ENCODE measurements at places on chromosomes 7 and 10.
A peak's percentile ranks its signal among the peaks of the same experiment; 100 is the strongest.

DNA sequence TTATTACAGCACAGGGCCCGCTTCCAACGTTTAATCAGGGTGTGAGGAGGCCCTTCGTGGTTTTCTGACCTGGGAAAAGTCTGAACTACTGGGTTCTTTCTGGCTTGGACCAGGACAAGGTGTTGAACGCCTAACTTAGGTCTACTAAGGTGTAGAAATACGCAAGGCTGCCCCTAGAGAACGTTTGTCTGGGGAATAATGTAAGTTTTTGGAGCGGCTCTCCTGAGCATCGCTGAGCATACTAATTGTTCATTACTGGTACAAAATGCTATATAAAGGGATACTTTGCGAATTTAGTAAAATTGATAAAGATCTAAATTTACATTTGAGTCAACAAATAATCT is 32.4 kb upstream of the TOMM7 start:
- no peak for DNase-seq

- DNase-seq = no peak
Observed at GRCh38 chr10:33355274-33355673, 20.8 kb upstream of the NRP1 start.

DNA sequence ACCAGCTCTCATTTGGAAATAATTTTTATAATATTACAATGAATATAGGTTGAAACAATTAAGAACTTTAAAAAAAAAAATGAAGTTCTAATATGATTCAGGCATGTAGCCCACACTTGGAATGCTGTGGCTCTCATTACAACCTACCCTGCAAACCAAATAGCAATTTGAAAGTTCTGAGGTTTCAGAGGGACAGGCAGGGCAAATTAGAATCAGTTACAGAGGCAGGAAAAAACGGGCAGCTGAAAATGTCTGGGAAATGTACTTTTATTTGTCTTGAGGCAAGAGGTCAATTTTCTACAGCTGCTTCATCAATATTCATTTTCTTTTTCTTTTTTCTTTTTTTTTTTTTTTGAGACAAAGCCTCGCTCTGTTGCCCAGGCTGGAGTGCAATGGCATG is 95.3 kb downstream of the PIP4K2A start:
- no peak for DNase-seq

- DNase-seq = no peak
Observed at GRCh38 chr7:159158125-159158887, 13.6 kb upstream of the VIPR2 start.

DNA sequence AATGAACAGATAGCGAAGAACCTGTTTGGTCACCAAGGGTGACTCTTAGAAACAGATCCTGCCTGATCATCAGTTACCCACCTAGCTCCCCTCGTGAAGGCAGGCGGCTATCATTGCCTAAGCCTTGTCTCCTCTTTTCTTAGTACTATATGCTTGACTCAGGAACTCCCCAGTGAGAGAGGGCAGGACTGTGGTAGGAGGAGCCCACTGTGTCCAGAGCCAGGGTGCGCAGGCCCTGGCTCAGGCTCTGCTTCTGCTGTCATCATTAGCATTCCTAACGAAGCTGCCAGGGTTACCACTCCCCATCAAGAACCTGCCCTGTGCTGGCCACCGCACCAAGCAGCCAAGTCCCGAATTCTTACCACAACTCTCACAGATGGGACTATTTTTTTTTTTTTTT is 160.8 kb downstream of the CHN2 start:
- no peak for DNase-seq

- no peak for DNase-seq
Observed at GRCh38 chr10:115328331-115328730, 235.2 kb downstream of the ATRNL1 start.

GRCh38 chr7:38704041-38704547 is 72.9 kb upstream of the AMPH start:
- DNase-seq = no peak

- no peak for DNase-seq
Observed at GRCh38 chr10:88833723-88834122, 17.9 kb downstream of the ANKRD22 start.

DNA sequence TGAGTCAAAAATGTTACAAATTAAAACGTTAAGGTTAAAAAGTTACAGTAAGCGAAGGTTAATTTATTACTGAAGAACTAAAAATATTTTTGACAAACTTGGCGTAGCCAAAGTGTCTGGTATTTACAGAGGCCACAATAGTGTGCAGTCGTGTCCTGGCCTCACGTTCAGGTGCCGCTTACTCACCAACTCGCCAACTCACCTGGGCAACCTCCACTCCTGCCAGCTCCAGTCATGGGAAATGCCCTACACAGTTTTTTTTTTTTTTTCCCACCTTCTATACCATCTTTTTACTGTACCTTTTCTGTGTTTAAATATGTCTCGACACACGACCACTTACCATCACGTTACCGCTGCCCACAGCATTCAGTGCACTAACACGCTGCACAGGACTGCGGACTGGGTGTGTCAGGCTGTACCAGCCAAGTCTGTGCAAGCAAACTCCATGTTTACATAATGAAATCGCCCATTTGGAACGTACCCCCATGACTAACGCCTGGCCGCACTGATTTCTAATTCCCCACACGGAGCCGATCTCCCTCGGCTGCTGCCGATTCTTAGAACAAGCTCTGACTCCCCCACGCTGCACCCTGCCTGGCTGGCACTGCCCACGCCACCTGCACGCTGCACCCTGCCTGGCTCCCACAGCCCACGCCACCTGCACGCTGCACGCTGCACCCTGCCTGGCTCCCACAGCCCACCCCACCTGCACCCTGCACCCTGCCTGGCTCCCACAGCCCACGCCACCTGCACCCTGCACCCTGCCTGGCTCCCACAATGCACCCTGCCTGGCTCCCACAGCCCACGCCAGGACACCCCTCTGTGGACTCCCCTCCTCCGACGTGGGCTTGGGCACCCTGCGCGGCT is 203.1 kb downstream of the ZMYND11 start:
- DNase-seq = no peak

- DNase-seq = peak; percentile 75
Observed at GRCh38 chr7:131107337-131108211, 220.1 kb upstream of the MKLN1 start.

- DNase-seq = no peak
Observed at GRCh38 chr7:55083206-55083605, 64.4 kb downstream of the EGFR start.

DNA sequence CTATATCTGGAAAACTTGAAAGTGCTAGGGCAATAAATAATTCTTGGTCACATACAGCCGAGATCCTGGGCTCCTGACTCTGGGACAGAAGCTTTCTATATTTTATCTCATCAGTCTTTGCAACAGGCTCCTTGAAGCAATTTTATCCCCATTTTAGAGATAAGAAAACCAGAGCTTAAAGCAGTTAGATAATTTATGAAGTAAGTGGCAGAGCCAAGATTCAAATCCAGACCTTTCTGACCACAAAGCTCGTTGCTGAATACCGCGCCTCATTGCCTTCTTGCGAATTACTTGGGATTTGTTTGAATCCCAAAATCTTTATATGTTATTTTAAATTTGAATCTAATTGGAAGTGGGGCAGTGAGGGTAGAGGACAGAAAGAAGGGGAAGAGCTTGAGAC is 106.0 kb downstream of the TCF7L2 start:
- no peak for DNase-seq

GRCh38 chr7:134485203-134485602 is 26.3 kb upstream of the AKR1B1 start:
- no peak for DNase-seq

GRCh38 chr7:99767662-99768061 is 16.3 kb downstream of the CYP3A4 start:
- DNase-seq = no peak

GRCh38 chr7:40760987-40761386 is 626.2 kb downstream of the SUGCT start:
- DNase-seq = no peak

GRCh38 chr7:130095812-130096211 is 25.5 kb downstream of the KLHDC10 start:
- DNase-seq = no peak

DNA sequence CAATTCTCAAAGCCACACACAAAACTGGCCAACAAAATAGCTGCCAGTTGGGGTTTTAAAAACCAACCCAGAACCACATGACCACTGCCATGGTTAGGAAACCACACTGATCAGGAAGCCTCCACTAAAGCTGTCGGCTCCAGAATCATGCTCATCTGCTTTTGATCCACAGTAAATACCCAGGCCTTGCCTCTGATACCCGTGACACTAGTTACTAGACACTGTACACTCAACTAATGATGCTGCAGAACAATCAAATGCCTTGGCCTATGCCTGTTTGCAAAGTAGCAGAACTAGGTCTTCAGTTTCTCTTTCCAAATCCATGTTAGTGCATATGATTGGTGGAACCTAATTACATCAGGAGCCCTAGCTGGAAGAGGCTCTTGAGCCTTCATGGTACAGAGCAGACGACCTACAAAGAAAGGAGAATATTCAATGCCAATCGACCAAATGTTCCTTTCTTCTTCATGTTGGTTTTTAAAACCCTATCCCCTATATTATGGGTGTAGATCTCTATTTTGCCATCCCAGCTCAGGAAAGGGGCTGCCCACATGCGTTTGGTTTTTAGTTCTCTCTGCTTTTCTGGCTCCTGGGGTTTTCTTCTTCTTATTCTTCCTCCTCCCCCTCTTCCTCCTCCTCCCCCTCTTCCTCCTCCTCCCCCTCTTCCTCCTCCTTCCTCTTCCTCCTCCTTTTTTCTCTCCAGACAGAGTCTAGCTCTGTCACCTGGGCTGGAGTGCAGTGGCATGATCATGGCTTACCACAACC is 76.6 kb downstream of the CNNM2 start:
- DNase-seq = no peak

DNA sequence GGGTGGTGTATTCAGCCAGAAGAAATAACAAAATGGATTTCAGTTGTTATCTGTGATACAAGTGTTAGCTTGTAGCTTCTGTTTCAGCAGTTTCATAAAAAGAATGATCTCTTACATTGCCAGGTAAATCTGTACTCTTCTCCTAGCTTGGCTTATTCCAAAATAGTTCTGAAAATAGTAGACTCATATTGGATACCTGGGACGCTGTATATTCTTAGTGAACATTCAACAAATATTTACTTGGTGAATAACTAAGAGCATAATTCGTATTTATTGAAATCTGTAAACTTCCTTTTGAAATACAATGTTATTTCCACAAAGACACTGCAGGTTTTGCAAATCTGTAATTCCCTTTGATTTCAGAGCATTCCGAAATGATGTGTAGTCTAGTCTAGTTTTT is 249.2 kb downstream of the ADK start:
- DNase-seq = no peak

DNA sequence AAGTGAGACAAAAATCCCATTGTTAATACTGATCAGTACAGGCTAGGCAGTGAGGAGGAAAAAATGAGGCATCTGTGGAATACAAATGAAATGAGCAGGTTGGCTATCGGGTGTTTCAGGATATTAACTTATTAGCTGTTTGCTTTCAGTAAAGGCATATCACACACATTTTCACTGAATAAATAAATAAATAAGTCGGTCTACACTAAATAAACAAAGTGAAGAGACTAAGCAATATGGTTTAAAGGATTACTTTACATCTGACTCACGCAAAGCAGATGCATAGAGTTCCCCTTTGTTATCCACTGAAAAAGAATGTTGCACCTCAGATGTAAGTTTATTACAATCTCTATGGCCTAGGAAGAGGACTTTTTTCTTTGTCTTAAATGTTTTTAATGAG is 6.3 kb upstream of the SEMA3A start:
- no peak for DNase-seq

- no peak for DNase-seq
Observed at GRCh38 chr7:92766461-92767003, 69.8 kb downstream of the CDK6 start.

DNA sequence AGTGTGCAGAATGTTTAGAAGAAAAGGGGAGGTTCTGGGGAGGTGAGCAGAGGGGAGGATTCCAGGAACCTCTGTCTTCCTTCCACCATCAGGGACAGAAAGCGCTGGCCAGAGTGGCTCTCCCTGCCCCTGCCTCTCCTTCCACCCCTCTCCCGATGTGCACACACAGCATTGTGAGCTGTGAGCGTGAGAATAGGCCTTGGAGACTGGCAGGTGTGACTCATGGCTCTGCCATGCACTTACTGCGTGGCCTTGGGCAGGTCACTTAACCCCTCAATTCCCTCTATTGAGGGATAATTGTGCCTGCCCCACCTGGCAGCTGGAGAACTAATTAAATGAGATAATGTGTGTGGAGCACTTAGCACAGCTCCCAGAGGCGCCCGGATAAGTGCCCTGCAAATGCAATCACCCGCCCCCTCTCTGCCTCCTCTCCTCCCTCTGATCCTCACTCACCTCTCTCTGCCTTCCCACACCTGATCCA is 115.4 kb downstream of the ZMIZ1 start:
- DNase-seq = no peak

DNA sequence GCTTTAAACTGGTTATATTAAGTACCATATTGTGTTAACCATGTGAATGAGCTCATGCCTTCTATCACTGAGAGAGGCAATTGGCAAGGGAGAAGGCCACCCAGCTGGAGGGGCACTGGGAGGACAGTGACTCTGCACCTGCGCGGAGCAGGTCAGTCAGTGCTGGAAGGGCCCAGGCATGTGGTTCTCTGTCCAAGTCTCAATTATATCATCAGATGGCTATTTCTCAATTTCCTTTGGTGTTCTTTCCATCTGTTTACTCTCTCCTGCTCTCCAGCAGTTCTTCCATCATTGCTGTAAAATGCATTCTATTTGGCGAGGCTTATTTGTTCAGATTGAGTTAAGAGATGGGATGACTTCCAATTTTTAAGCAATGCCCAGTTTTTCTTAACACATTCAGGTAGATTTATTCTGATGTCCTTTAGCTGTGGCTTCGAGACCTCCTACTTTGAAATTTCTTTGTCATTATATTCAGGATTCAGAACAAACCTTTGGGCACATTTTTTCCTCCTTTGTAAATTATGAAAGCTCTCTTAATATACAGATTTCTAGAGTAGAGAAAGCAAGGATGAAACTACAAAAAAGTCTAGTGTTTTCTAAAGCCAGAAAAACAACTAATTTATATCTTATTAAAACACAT is 159.3 kb downstream of the BMPER start:
- no peak for DNase-seq

GRCh38 chr10:25117757-25118156 is 57.0 kb upstream of the GPR158 start:
- DNase-seq = no peak

DNA sequence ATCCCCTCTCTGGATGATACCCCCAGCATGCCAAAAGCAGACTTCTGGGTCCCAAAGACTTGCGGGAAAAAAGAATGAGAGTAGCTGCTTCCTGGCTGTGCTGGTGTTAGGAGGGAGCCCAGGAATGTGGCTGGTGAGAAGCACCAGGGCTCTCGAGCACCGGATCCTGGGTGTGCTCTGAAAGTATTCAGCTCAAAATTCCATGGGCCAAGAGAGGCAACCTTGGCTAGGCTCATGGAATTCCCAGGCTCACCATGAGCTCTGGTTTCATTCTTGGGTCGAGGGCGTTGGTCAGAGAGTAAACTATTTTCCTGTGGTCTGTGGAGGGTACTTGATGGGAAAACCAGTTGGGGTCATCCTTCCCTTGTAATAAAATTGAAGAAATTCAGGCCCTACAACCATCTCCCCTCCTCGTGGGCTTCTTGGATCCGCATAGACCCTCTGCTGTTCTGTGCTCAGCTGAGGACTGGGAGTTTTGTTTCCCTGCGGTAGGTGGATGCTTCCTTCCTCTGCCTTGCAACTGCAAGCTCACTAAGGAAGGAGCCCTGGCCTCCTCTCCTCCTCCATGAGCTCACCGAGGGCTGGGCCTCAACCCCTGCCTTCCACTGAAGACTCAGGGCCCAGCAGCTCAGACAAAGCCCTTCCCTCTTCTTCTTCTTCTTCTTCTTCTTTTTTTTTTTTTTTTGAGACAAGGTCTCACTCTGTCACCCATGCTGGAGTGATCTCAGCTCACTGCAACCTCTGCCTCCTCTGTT is 34.5 kb upstream of the AQP1 start:
- no peak for DNase-seq

GRCh38 chr7:92729172-92729571 is 107.2 kb downstream of the CDK6 start:
- DNase-seq = no peak
